T47D (cell line): ENCODE measurements at places on chromosomes 1 and 21.

DNA sequence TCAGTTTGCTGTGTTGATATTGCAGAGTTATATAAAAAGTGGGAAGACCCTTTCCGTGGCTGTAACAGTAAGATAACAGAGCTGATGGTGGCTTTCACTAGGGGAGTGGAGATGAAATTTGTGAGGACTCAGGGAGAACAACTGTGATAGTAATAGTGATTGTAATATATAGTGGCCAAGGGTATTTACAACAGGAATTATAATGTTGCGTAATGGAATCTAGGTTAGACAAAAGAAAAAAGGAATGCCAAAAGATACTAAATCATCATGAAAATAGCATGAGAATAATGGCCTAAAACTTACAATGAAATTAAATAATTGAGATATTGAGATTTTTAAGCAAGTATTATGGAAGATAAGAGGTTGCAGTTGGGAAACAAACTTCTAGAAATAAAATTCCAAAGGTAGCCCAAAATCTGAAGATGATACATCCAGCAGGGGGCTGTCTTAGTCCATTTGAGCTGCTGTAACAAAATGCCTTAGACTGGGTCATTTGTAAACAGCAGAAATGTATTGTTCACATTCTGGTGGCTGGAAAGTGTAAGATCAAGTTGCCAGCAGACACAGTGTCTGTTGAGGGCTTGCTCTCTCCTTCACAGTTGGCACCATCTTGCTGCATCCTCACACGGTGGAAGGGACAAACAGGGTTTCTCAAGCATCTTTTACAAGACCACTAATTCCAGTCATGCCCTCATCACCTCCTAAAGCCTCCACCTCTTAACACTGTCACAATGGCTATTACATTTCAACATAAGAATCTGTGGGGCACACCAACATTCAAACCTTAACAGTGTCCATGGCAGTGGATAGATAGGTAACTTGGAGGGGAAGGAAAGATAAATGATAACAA is 711.2 kb downstream of the MRPL39 start:
- peak; percentile 56 for DNase-seq

GRCh38 chr21:34199121-34199910 is 125.9 kb downstream of the MRPS6 start:
- DNase-seq, result no peak

- no peak for DNase-seq
Measured at GRCh38 chr1:207031016-207031415, 1.5 kb downstream of the C1orf116 start.

DNA sequence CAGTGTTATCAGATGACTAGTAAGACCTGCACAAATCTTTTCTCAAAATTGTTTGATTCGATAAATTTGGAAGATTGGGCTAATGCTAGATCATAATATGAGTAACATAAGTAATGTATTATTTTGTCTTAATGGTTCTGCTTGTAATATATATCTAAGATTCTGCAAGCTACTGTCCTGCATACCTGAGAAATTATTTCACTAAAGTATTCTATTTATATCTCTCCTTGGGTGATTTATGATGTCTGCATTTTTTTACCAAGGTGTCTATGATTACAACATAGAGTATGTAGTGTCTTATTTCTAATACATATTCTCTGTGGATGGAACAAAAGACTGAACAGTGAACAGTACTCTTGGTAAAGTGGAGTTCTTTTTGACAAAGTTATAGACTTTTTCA is 166.6 kb downstream of the CLEC20A start:
- DNase-seq, result no peak

GRCh38 chr1:59731591-59731990 is 83.2 kb upstream of the HOOK1 start:
- no peak for DNase-seq

DNA sequence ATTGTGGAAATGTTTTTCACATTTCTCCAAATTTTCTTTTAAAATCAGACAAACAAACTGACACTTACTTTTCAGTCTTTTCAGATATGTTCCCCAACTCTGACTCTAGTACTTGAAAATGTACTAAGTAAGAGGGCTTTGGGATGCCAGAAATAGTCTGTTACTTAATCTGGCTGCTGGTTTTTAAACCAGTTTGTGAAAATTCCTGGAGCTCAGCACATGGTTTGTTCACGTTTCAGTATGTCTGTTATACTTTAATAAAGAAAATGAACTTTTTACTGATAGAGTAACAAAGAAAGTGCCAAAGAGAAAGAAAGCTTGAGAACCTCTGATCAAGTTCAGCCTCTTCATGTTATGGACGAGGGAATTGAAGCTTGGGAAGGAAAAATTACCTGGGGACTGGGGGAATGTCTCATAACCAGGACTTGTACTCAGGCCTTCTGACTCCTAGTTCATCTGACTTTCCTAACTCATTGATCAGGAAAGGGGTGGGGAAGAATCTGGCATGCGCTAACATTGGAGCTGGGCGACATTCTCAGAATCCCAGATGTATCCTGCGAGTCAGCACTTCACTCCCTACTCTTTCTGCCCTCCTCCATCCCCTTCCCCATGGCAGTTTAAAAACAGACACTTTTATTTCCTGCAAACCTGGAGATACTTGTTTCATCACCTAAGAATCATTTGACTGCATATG is 30.8 kb upstream of the DNAJC6 start:
- DNase-seq, result no peak

DNA sequence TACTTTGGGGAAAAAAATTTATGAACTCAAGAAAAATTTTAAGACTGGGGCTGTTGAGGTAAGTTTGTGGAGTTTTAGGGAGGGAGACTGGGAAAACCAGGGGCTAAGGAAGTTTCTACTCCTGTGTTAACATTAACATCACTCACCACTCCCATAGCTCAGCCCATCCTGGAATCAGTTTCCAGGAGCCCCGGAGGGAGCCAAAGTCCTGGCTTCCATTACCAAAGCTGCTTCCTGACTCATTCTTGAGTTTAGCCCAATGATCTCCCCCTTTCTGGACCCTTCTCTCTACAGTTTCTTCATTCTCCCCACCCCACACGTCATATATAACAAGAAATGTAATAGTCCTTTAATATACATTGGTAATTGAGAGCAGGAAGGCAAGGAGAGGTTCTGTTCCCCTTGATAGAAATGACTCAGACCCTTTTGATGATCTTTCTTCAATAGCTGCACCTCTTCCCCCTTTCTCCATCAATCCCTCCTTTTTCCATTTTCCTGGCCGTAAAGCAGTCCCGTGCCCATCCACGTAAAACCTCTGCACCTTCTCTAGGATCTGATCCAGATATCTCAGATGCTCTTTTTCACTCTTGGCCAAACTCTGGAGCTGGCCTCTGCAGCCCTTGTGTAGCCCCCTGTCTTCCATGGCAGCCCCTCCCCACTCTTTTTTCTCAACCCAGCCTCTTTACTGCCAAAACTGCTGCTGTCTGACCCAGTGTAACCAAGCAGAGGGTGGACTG is 4.6 kb upstream of the PIAS3 start:
- DNase-seq, result no peak

GRCh38 chr1:157163273-157164127 is 25.3 kb upstream of the ETV3 start:
- DNase-seq, result peak; percentile 83

- no peak for DNase-seq
Measured at GRCh38 chr1:245730801-245731200, 576.0 kb downstream of the KIF26B start.

- no peak for DNase-seq
Measured at GRCh38 chr1:78432016-78432415, 58.8 kb upstream of the PTGFR start.

- no peak for DNase-seq
Measured at GRCh38 chr1:205733438-205734175, 16.4 kb downstream of the NUCKS1 start.

- DNase-seq, result no peak
Measured at GRCh38 chr1:200888349-200888838, 6.3 kb upstream of the INAVA start.

- DNase-seq, result no peak
Measured at GRCh38 chr1:175873290-175873935, 130.0 kb upstream of the TNR start.

GRCh38 chr1:243979396-243979795 is 71.7 kb upstream of the ZBTB18 start:
- DNase-seq, result no peak

- no peak for DNase-seq
Measured at GRCh38 chr1:84427250-84428188, 29.2 kb downstream of the DNASE2B start.

DNA sequence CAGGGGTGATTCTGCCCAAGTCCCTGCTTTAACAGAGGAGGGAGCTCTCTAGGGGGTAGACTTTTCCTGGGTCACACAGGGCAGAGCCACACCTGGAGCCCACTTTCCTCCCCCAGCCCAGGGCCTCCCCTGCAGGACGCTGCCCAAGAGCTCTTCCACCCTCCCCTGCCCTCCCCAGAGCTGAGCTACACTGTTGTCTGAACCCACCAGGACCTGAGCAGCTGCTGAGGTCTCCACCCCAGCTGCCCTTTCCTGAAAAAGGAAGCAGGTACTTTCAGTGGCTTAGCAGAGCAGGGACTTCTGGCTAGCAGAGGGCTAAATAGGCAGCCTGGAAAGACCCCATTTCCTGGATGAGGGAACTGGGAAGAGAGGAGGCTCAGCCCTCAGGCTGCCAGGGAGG is 169.3 kb upstream of the ETV3 start:
- no peak for DNase-seq

- DNase-seq, result no peak
Measured at GRCh38 chr1:241332037-241332409, 25.0 kb downstream of the RGS7 start.

DNA sequence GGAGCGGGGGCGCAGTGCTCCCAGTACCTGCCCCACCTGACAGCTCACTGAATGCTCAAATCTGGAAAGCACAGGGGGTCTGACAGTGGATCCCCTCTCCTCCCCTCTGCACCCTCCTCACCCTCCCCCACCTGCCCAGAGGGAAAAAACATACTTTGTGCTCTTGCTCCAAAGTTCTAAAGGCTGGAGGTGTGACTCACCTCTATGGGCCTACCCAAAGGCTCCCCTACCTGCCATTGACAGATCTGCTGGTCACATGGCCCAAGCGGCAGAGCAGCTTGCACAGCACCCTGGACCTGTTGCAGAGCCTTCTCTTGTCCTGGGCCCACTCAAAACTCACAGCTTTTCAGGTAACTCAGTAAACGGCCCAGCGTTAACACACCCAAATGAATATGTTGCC is 55.7 kb downstream of the ADSS2 start:
- no peak for DNase-seq

- DNase-seq, result no peak
Measured at GRCh38 chr1:201552941-201553351, 14.0 kb downstream of the NAV1 start.

DNA sequence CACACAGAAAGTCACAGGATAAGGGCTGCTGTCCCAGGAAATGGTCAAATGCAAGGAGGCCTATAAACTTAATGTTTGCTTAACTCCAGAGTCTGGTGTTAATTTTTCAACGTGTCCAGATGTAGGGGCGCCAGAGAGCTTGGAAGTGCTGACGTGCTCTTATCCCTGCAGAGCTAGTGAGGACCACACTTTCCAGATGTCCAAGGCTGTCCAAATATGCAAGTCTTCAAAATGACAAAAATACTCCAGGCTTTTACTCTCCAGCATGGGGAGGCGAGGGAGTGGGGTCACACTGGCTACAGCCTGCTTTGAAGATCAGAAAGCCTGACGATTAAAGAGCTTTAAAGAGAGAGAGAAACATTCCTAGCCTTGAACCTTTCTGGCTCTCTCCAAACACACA is 57.6 kb downstream of the ABCA4 start:
- peak; percentile 62 for DNase-seq

DNA sequence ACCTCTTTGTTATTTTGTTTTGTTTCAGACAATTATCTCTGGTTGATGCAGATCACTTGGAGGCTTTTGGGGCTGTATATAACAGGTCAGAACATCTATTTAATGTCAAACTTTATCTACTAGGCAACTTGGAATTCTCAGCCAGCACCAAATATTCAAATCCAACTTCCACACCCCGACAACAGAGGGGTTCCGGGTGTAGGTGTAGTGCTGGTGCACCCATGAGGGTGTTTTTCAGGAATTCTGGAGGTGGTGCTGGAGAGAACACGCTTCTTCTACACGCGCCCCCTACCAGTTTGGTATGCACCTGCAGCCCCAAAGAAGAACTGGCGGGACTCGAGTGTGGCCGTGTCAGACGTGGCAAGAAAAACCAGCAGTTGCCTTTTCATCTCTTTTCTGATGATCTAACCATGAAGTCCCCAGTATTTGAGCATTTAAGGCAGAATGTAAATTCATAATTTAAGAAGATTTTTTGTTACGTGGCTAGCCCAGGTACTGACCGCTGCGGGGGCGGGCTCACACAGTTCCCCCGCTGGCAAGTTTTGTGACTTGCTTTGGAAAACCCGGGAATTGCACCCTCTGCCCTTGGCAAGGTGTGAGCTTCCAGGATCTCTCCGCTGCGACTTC is 462 bp upstream of the TLCD4 start:
- DNase-seq, result peak; percentile 84

DNA sequence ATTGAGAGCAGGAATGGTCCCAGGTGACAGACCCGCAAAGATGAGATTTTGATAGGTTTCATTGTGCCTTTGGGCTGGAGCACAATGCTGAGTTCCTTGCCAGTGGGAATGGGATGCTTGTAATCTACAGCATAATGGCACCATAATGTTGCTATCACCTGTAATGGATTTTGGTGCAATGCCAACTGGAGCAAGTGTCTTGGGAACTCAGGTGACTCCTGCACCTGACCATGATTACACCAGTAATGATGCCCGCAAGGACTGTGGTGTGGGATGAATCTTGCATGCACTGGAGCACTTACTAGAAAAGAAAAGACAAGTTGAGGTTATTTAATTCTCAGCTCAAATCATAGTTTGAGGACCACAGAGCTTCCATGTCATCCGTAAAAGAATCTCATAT is 96.7 kb downstream of the PTPRU start:
- no peak for DNase-seq

- DNase-seq, result no peak
Measured at GRCh38 chr1:221397141-221397540, 344.7 kb downstream of the DUSP10 start.
